ENCODE measurements at places on chromosomes 13 and 19. TPM values are rescaled to one million over a fixed set of nuclear protein-coding genes. Genes with fewer than 3 reads are reported as not detected.

DNA sequence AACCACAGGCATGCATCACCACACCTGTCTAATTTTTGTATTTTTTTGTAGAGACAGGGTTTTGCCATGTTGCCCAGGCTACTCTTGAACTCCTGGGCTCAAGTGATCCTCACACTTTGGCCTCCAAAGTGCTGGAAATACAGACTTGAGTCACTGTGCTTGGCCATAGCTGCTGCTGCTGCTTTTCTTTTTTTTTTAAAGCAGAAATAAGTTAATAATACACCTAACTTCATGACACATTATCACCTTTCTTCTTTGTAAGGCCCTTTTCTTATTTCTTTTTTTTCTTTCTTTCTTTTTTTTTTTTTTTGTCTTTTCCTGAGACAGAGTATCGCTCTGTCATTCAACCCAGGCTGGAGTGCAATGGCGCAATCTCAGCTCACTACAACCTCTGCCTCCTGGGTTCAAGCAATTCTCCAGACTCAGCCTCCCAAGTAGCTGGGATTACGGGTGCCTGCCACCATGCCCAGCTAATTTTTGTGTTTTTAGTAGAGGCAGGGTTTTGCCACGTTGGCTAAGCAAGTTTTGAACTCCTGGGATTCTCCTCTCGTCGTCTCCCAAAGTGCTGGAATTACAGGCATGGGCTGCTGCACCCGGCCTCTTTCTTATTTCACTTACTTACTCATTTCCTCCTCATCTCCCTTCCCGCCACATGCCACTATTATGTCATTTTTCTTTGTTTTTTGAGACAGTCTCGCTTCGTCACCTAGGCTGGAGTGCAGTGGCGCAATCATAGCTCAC lies 8.7 kb downstream of the SHKBP1 start:
- DNase-seq: no peak

- no peak for DNase-seq
These were observed 66.4 kb upstream of the KL start for GRCh38 chr13:32949820-32950219.

DNA sequence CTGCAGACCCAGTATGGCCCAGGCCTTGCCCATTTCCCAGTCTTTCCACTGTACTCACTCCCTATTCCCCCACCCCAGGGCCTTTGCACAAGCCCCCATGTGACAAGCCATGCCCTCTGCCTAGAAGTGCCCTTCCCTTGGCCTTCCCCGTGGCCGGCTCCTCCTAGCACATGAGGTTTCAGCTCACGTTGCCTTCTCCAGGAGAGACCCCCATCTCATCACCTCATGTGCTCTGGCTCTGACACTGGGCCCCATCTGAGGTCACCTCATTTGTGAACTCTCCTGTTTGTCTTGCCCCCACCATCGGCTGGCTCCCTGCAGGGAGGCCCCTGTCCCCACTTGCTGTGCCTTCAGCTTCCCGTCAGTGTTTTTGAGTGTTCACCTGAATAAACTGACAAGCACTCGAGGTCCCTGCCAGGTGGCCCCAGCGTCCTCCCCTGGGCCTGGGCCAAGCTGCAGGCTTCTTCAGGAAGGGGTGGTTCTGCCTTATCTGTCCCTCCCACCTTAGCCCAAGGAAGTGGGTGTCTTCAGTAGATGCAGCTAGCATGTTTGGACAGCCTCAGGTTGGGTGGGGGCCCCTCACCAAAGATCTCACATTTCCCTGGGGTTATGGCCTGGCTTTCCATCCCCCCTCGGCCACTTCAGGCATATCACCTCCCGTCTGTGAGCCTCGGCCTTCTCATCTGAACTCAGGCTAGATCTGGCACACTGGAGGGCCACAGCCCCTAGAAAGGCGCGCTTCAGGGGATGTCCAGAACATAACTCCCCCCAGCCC lies 3.8 kb upstream of the SLC25A42 start:
- no peak for DNase-seq

Gene VSIG10L
- total RNA-seq: 1.3 TPM

Gene CKM
- total RNA-seq: not detected

Gene SYT5
- 2.1 TPM for total RNA-seq

DNA sequence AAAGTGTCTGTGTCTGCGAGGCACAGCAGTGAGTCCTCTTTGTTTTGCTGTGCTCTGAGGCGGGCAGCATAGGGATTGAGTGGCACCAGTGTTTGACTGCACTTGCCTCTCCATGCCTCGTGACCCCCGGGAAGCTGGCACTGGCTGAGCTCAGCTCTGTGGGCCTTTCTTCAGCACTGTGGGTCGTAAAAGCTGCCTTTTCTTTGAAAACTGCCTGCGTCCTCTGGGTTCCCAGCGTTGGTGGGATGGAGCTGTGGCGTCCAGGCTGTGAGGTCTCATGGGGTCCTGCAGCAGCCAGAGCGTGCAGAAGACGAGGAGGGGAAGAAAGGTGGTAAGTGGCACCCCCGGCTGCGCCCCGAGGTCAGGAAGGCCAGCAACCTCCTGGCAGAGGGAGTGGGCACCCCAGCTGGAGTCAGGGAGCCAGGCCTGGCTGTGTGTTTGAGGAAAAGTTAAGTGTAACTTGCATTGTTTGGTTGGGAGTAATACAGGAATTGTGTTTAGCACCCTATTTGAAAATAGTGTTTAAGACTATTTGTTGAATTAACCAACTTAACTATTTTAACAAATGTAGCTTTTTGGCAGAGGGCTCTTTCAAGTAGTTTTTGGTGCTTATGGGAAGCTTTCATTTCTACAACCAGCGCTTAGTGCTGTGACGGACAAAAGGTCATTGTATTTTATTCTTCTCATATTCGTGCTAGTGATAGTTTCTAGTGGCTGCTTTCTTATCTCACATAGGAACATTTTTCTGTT lies 79.3 kb upstream of the TEX29 start:
- peak; percentile 60 for DNase-seq

DNA sequence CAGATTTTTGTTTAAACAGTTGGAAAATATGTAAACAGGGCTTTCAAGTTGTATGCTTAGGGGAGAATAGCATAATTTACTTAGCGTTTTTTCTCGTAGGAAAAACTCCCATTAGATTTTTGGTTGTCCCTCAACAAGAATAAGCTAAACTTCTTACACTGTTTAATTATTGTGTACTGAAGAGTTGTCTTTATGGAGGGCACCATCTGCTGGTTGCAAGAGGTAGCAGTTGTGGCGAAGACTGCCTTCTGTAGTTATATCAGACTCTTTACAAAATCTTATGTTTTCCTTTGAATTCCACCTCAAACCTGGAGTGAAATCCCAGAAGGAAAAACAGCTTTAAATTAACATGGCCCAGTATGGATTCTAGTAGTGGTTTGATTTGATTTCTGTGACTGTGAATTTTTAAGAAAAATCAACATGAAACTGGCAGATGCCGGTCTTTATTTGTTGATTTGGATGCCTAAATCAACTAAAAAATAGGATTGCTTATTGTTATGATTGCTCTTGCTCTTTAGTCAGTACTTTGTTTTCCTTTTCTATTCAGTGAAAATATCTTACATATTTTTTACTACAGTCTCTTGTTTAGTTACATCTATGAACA lies 53.4 kb downstream of the PDS5B start:
- DNase-seq: no peak

DNA sequence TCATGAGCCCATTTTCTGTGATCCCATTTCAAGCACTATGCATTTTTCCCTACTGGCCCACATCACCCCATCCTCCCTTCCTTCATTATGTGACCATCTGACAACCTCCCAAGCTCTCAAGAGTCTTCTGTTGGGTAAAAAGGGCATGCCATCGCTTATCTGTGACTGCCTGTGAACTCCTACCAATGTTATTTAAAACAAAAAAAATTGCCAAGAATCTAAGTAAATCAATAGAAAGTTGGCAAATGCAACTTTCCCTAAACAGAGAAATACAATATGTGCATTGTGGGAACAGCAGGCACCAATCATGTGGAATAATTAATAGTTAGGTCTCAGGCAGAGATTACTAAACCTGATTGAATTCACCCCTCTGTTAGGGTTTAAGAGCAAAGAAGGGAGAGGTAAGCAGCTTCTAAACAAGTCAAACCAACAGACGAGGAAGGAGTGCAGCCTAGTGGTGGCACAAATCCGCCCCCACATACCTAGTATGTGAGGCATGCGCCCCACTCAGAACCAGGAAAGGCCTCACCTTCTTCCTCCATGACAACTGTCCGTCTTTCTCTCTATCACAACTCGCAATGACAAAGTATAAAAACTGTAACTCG lies 29.8 kb downstream of the DZIP1 start:
- no peak for DNase-seq

Gene PNKP
- total RNA-seq: 21.4 TPM

Gene ATP8B3
- 0.92 TPM for total RNA-seq

Gene CTXN1
- total RNA-seq: 59.4 TPM

DNA sequence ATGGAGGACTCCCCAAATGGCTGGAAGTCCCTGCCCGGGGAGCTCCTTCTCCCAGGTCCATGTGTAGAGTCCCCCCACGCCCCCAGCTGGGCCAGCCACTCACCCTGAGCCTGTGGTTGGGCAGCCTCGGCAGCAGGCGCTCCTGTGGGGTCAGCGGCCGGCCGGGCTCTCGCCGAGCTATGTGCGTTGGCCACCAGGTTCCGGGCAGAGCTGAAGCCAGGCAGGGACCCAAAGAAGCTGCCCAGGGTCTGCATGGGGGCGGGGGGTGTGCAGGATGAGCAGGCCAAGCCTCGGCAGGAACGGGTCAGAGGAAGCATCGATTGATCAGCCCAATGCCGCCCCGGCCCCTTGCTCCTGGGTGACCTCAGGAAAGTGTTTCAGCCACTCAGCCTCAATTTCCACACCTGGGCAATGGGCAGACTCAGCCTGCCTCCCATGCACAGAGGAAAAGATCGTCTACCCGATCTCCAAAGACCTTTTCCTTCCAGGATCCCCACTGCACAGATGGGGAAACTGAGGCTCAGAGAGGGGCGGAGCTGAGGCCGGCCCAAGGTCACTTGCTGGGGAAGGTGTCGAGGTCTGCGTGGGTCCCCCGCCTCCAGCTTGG lies 732 bp downstream of the PLIN4 start:
- no peak for DNase-seq

Gene SLITRK1
- not detected for total RNA-seq

DNA sequence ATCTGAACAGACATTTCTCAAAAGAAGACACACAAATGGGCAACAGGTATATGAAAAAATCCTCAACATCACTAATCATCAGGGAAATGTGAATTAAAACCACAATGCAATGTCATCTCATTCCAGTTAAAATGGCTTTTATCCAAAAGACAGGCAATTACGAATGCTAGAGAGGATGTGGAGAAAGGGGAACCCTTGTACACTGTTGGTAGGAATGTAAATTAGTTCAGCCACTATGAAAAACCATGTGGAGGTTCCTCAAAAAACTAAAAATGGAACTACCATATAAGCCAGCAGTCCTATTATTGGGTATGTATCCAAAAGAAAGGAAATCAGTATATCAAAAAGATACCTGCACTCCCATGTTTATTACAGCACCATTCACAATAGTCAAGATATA lies 24.7 kb upstream of the ZC3H13 start:
- DNase-seq: no peak

GRCh38 chr13:74153316-74153715 lies 19.1 kb upstream of the KLF12 start:
- no peak for DNase-seq

- no peak for DNase-seq
These were observed 94.3 kb downstream of the MBNL2 start for GRCh38 chr13:97316390-97316789.

DNA sequence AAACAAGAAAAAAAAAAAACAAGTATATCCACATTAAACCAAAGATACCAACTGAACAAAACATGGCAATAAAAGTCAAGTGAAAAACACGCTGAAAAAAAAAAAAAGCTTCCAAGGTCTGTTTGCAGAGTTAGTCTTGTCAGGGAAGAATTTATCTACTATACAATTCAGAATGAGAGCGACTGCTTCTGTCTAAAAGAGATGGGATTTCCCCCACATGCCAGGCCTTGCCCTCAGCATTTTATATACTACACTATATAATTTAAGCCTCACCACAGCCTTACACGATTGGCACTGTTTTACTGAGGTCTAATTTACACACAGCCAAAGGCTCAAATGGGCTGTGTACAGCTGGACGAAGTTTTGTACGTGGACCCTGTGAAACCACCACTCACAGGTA lies 67.3 kb downstream of the FOXO1 start:
- DNase-seq: no peak

DNA sequence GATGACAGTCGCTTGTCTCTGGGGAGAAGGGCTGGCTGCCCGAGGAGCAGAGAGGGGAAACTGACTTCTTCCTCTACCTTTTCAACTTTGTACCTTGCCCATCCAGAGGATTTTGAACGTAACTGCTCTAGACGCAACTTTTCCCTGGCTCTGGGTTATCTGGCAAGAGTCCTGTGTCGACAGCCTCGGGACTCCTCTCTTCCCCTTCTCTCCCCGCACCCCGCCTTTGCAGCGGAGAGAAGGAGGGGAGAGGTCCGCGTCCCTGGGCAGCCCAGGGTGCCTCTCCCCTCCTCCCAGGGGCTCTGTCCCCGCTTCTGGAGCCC lies 574 bp downstream of the SH3GL1 start:
- DNase-seq: no peak

- DNase-seq: no peak
These were observed 2.1 kb downstream of the CILP2 start for GRCh38 chr19:19540064-19540714.

- no peak for DNase-seq
These were observed 171.9 kb downstream of the TBC1D4 start for GRCh38 chr13:75309981-75310580.

GRCh38 chr13:75740031-75740430 lies 103.9 kb downstream of the LMO7 start:
- DNase-seq: no peak

Gene PGLYRP1
- 0.65 TPM for total RNA-seq

GRCh38 chr19:18793144-18794028 lies 2.3 kb upstream of the COMP start:
- DNase-seq: no peak

Gene CBARP
- 1.0 TPM for total RNA-seq

DNA sequence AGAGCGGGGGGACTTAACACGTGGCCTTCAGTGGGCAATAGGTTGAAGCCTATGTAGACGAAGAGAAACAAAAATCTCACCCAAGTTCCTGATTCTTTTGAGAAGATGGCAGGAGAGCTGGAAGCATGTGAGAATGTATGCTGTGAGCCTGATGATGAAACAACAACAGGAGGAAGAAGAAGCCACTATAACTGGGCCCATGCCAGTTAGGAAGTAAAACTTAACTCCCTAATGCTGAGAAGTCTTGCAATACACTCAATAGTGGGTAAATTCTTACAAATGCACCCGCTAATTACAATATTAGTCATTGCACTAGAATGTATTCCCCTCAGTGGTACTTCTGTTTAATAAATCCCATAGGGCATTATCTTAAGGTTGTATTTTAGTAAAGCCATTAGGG lies 9.1 kb downstream of the PCDH17 start:
- DNase-seq: no peak

- DNase-seq: no peak
These were observed 50.2 kb upstream of the TPM4 start for GRCh38 chr19:16026131-16026530.

GRCh38 chr13:43464578-43465264 lies 322.1 kb downstream of the ENOX1 start:
- DNase-seq: no peak

DNA sequence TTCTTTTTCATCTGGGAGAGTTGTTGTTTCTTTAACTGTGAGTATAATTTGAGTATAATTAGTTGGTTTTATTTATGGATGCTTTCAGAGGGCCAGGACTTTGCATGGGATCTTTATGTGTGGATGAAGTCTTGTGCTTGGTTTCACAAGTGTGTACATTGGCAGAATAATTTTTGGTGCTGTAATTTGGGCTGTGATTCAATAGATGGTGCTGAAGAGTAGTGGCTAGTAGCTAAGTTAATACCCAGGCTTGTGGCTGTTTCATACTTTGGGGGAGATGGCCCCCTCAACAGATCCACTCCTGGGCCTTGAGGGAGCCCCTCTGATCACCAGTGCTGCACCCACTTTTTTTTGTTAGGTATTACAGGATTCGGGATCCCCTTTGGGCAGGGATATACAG lies 1142.4 kb downstream of the SLITRK1 start:
- no peak for DNase-seq
